Stimulated activated CD4-positive, alpha-beta T cell treated with anti-CD3 and anti-CD28 coated beads, Interleukin-15, amount 100 ng/mL, for 1 hour (primary cell): ENCODE measurements at places on chromosomes 3 and 15.

GRCh38 chr3:151384741-151385174, at the start of gene P2RY12:
TSS of gene P2RY12 (minus strand) at chr3:151384753. CDS start at chr3:151338845, 45,908 bp downstream.
- no peak for DNase-seq

GRCh38 chr3:35549690-35550089, 89.6 kb upstream of the ARPP21 start:
- no peak for DNase-seq

GRCh38 chr3:115217678-115218451, 70.8 kb upstream of the ZBTB20 start:
- DNase-seq = no peak

DNA sequence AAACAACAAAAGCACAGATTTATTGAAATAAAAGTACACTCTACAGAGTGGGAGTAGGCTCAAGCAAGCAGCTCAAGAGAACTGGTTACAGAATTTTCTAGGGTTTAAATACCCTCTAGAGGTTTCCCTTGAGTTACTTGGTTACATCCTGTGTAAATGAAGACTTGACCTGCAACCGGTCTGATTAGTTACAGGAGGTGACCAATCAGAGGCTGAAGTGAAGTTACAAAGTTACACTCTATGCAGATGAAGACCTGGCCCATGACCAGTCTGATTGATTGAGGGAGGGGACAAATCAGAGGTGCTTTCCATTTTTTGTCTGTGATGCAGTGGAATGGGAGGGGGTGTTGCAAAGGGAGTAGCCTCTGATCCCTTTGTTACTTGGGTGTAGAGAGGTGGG, 723.4 kb downstream of the ZPLD1 start:
- DNase-seq = no peak

GRCh38 chr15:70912187-70912586, 19.6 kb downstream of the LRRC49 start:
- DNase-seq = no peak

DNA sequence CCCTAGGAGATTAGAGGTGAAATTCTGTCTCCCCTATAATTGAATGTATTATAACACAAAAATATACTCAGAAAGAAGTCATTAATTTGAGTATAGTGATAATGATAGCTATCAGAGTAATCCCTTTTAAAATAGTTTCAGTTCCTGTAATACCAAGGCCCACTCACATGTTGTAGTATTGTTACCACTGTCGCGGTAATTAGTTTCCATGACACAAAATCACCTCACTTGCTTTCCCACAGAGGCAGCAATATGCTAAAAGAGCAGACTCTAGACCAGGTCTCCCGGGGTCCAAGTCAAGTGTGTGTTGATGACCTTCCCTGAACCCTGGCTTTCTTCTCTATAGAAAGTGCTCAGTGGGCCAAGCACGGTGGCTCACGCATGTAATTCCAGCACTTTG, 39.5 kb upstream of the NSMCE3 start:
- no peak for DNase-seq

DNA sequence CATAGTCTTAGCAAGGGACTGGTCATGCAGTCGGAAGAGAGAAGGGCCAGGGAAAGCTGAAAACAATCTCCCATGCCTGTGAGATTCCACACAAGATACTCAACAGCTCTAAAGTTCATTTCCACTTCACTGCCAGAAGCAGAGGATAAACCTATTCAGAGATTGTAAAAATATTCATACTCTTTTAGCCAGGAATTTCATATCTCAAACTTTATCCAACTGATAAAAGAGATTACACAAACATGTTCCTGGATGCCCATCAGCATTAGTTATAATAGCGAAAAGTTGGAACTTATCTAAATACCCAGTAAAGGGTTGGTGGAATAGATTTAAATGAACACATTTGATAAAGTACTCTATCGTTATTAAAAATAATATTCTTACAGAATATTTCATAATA, 75.2 kb upstream of the ARHGEF3 start:
- DNase-seq = no peak

DNA sequence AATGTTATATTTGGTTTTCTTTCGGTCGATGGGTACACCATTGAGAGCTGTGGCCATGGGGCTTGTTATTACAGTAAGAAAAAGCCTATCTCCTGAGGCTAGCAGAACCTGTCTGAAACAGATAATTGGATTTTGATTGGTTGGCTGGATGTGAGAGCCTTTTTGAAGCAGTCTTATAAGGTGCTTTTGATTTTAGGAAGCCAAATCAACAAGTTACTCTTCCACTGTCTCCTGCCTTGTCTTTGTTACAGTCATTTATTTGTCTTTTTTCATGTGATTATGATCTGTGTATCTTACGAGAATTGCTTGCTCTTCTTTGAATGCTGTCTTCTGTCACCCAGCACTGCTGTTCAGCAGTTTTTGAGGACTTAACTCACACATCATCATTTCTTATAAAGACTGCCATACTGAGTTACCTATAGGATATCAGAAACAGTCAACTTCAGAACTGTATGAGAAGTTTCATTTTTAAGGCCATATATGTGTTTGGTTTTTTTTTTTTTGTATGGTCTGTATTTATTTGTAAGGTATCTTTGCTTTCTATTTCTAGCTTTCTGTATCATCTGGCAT, 51.1 kb downstream of the MEF2A start:
- DNase-seq = no peak

- DNase-seq = no peak
Observed at GRCh38 chr3:126551121-126551838, 7.5 kb downstream of the C3orf22 start.

DNA sequence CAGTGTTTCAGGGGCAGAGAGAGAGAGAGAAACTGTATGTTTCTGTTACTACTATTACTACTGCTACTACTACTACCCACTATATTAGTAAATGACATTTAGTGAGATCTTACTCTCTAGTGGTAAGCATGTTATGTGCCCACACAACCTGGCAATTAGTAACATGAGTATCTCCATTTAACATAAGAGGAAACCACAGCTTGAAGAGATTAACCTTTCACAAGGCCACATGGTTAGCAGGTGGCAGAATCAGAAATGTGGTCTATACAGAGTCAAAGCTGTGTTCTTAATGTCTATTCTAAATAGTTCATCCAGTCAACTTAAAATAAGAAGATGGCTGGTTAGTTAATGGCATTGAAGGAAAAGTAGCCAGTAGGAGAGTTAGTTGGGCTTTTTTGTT, 961.6 kb downstream of the MCTP2 start:
- DNase-seq = no peak

DNA sequence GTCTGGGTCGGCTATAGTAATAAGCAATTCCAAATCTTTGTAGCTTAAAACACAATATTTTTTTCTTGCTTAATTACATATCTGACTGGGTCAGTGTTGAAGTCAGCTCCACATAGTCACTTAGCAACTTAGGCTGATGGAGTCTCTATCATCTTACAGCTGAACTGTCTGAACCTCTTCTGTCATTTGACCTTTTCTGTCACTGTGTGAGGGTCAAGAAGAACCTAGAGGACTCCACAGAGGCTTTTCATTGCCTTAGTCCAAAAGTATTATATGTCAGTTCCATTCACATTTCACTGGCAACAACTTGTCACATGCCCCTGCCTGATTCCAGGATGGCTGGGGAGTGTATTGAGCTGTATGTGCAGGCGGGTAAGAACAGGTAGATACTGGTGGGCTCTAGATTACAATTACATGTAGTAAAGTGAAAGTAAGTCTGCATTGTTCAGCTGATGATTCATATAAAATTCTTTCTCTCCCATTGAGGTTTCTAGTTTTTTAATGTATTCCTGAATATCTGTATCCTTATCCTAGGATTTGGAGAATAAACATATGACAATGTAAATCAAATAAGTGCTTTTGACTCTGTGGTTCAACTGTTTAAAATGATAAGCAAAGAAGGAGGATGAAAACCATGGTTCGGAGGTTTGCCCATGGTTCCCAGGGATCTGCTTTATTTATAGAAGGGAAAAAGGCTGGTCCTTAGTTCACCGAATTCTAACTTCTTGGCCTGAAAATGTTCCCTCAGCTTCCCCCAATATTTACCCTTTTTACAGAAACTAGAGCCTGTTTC, 5.8 kb upstream of the ARPP21 start:
- DNase-seq = no peak

- DNase-seq = no peak
Observed at GRCh38 chr3:59450437-59450836, 400.6 kb upstream of the CFAP20DC start.

DNA sequence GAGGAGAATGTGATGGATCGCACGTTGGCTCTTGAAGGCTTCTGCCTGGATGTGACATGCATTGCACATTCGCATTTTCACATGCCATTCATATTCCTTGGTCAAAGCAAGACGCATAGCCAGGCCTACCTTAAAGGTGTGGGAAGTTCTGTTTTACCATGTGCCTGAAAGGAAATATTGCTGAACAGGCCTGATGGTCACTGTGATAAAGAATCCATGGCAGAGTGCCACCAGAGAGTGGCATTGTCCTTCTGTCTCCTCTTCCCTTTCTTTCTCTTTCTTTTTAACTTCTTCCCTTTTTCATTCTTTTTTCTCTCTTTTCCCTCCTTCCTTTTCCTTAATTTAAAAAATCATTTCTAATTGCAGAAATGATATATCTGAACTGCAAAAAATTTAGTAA, 15.9 kb upstream of the MITF start:
- DNase-seq = no peak

DNA sequence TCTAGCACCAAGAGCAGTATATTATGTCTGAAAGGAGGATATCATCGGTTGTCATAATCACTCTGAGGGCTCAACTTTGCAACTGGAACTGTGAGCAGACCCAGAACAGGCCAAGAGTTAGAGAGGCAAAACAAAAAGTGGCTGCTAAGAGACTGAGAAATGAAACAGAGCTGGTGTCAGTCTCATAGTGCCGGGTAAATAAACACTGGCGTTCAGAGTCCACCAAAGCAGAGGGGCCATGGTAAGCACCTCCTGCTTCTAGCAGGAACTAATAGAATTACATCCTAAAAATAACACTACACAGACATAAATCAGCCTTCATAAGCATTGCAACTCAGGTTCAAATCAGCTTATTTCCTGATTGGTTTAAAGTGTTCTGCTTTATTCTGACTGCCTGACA, 10.3 kb upstream of the IL12A start:
- DNase-seq = no peak

DNA sequence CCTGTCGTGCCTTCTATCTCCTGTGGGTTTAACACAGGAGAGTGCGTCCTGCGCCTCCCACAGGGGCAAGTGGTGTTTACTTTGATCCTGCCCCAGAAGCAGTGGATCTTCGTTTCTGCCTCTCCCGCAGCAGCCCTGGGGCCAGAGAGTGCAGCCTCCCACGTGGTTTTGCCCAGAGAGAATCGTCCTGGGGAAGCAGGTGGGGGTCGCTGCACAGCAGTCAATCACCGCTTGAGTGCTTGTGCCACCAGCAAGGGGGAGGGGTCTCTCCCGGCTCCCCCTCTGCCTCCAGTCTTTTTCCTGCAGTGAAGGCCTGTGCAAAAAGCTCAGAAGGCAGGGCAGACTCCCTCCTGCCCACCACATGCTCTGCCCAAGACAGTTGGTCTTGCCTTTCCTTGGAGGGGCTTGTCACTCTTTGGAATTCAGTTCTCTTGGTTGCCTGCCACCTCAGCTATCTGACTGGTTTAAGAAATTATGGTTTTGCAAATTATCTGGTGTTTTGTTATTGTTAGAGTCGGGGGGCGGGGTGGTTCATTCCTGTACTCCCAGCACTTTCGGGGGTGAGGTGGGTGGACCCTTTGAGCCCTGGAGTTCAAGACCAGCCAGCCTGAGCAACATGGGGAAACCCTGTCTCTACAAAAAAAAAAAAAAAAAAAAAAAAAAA, 26.9 kb downstream of the STOML1 start:
- no peak for DNase-seq

DNA sequence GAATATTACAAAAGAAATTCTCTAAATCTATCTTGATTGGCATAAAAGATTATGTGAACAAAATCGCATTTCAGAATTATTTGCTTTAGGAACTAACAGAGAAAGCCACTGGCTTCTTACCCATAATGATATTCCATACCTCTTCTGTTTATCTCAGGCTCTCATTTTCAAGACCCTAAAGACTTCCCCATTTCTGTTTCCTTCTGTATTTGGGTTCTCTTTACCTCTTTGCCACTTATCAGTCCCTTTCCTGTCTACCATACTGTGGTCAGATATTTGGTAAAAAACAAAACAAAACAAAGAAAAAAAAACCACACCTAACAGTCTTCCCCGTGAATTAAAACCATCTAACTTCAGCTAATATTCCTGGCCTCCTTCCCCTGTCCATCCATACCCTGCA, 108.5 kb downstream of the LRRC28 start:
- no peak for DNase-seq

DNA sequence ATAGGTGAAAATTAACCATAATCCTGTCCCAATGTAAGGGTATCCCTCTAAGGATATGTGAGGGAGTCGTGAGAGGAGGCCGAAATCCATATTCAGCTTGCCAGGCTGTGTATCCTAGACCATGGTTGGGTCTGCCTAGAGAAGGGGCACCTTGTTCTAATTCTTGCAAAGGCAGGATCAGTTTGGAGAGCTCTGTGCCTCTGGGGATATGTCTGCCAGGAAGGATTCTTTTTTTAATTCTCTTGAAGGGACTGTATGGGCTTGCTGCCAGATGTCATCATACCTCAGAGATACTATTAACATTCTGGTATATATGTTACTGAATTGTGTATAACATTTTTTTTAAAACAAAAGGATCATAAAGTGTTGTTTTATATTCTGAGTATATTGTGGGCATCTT, 2.4 kb downstream of the ATP1B3 start:
- no peak for DNase-seq

DNA sequence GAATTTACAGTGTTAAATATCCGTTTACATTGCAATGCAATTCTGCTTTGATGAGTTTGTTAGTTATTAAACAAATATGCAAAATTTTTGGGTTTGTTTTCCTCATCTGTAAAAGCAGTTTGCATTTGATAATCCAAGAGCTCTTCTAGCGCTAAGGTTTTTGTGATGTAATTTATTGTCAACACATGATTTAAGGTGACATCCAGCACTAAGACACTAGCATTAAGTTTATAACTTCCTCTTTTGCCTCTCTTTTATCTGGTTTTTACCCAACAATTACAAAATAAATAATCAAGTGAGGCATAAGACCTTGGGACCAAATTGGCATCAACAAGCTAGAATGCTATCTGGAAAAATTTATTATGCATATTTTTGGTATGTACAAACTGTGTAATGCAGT, 969 bp upstream of the DNAJC19 start:
- DNase-seq = no peak

GRCh38 chr15:39752991-39753390, 29.6 kb downstream of the FSIP1 start:
- no peak for DNase-seq

GRCh38 chr15:89998141-89998661, 2.9 kb upstream of the ZNF710 start:
- DNase-seq = no peak

GRCh38 chr15:99151156-99151555, 46.3 kb downstream of the SYNM start:
- DNase-seq = no peak

GRCh38 chr15:67240235-67241131, 14.0 kb downstream of the AAGAB start:
- no peak for DNase-seq

- no peak for DNase-seq
Observed at GRCh38 chr3:44893097-44893496, 18.7 kb downstream of the TGM4 start.
